ENCODE measurements at places on chromosomes 6 and 20.

- DNase-seq = no peak
Observed at GRCh38 chr6:30781743-30782424, 37.5 kb upstream of the IER3 start.

DNA sequence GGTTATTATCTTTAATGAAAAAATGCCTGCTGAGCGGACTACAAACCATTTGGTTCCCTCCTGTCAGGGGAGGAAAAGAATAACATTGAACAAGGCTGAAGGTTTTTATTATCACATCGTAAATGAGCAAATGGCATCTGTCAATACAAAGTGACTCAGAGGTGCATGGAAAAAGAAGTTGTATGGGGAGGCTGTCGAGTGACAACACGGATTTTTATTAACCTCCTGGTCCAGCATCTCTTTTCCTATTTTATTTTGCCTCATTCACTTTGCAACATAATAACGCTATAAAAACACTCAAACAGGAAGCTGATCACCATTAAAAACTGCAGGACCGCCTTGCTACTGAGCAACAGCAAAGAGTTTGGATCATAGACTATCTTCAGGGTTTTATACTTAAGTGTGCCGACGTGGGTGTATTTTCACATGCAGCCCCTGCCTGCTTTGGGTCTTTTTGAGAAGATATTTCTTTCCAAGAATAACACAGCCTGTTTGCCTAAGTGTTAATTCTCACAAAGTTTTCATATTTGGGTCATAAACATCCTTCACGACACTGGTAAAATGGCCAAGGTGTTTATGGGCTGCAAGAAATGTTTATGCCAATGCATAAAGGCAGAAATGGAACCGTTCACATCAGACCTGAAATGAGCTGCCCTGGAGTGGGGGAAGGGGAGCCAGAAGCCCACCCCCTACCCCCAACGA lies 132.1 kb upstream of the SALL4 start:
- DNase-seq = no peak

GRCh38 chr6:35214869-35215664 lies 1.3 kb downstream of the SCUBE3 start:
- DNase-seq = no peak

DNA sequence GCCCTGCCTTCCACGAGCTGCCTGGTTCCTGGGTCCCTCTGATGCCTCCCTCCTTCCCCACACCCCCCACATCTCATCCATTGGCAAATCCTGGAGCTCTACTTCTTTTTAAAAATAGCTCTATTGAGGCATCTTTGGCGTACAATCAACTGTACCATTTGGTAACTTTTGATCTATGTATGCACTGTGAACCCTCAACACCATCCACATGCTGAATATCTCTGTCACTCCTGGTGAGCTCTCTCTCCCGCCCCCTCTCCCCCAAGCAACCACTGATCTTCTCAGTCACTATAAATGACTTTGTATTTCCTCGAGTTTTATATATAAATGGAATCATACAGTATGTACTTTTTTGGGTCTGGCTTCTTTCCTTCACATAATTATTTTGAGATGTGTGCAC lies 22.4 kb upstream of the PMEPA1 start:
- DNase-seq = no peak

DNA sequence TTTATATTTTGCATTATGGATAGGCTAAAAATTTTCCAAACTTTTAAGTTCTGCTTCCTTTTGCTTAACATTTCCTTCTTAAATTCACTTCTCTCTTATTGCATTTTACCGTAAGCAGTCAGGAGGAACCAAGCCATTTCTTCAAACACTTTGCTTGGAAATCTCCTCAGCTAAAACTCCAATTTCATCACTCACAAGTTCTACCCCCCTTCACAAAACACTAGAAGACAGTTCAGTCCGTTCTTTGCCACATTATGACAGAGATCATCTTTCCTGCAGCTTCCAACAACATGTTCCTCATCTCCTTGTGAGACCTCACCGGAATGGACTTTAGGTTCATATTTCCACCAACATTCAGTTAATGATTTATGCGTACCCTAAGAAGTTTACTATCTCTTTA lies 79.2 kb upstream of the LY86 start:
- no peak for DNase-seq

DNA sequence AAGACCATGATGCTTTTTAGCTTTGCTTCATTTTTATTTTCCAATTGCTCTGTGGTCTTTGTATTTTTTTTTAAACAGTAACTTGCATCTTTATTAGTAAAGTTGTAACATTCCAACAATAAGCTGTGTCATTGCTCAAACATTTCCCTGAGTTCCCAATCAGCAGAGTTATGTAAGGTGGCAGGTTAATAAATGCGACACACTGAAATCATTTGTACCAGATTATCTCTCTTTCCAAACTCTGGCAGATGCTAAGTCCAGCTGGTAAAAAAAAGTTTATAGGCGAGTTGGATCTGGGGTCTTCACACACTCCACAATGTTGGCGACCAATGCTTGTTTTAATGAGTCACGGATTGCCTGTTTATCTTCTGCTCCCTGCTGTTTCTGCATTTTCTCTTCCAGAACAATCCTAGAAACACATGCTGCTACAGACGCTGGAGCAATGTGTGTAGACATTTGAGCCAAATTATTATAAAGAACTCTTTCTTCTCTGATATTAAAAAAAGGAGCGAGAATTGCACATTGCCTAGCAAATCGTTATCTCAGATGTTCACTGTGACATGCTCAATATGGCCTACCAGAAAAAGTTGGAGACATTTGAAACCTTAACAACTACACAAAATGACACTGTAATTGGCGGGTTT lies 113.6 kb upstream of the IFNGR1 start:
- no peak for DNase-seq

DNA sequence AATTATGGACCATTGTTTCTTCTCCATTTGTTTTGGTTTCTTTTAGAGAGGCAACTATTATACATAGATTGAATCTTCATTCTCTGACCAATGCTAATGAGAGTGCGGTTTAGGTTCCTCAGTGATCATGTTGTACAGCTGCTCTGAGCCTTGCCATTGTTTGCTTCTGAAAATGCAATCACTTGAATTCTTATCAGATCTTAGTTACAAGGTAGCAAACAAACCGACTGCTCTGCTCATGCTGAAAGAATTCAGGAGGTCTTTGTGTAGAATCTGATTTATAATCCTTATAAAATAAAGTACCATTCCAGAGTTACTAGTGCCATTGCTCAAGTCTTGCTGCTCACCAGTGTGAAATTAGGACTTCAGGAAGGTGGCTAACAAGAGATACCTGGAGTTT lies 569.1 kb upstream of the ID4 start:
- no peak for DNase-seq
